ENCODE measurements at places on chromosomes 5 and 9.

GRCh38 chr9:96554801-96555566 is 64.7 kb downstream of the CDC14B start:
- no peak for DNase-seq

- no peak for DNase-seq
These were observed 194.7 kb downstream of the SPATA31D1 start for GRCh38 chr9:82183181-82183860.

GRCh38 chr9:126162611-126163381 is 163.8 kb upstream of the MVB12B start:
- DNase-seq = no peak

- no peak for DNase-seq
These were observed 195.8 kb downstream of the ERCC6L2 start for GRCh38 chr9:96071076-96071814.

DNA sequence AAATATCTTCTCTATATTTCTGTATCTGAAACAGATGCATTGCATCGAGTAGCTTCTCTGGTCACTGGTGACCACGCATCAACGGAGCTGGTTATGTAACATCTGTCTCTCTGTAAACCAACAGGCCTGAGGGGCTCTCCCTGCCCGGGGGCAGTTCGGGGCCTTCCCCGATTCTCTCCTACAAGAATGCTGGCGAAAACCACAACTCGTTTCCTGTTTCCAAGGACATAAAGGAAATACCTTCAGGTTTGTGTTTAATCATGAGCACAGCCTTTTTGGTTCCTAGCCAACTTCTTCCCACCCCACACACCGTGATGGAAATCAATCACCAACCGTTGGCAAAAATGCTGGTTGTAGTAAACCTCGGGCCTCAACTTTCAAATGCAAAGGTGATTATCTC is 25.1 kb downstream of the GDNF start:
- no peak for DNase-seq

GRCh38 chr5:54909911-54910870 is 75.2 kb downstream of the ESM1 start:
- DNase-seq = no peak

- DNase-seq = no peak
These were observed 29.3 kb downstream of the ADAMTS16 start for GRCh38 chr5:5169466-5169865.

- DNase-seq = no peak
These were observed 522.3 kb downstream of the MAT2B start for GRCh38 chr5:164027738-164028137.

GRCh38 chr9:8883321-8883720 is 1083.7 kb upstream of the DMAC1 start:
- no peak for DNase-seq

DNA sequence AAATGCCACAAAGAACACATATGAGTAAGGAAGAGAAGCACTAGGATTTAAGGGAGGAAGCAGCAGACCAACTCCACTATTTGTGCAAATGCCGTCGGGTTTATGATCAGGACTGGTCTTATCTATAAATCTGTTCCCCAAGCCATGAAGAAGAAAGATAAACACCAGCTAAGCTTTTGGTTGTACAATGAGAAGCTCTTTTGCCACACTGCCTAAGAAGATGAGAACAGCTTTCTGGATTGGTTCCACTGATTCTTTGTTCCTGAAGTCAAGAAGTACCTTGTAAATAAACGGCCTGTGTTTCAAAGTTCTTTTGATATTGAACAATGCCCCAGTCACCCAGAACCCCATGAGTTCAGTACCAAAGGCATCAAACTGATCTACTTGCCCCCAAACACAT is 93.9 kb downstream of the RFX3 start:
- DNase-seq = no peak

GRCh38 chr5:149618581-149619248 is 37.4 kb downstream of the ARHGEF37 start:
- DNase-seq = no peak

GRCh38 chr5:107464876-107465275 is 205.9 kb downstream of the EFNA5 start:
- DNase-seq = no peak

DNA sequence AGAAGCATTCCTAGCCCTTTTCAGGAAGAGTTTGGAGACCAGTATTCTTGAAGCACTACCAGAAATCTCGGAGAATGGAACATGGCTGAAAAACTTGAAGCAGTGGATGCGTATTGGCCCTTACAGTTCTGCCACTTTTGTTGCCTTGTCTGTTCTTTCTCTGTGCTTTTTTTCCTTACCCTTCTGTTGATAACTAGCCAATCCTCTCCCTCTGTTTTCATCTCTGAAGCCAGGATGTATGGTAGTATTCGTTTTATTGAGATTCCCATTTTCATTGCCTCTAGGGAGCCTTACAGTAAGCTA is 564 bp upstream of the CCNH start:
- no peak for DNase-seq

DNA sequence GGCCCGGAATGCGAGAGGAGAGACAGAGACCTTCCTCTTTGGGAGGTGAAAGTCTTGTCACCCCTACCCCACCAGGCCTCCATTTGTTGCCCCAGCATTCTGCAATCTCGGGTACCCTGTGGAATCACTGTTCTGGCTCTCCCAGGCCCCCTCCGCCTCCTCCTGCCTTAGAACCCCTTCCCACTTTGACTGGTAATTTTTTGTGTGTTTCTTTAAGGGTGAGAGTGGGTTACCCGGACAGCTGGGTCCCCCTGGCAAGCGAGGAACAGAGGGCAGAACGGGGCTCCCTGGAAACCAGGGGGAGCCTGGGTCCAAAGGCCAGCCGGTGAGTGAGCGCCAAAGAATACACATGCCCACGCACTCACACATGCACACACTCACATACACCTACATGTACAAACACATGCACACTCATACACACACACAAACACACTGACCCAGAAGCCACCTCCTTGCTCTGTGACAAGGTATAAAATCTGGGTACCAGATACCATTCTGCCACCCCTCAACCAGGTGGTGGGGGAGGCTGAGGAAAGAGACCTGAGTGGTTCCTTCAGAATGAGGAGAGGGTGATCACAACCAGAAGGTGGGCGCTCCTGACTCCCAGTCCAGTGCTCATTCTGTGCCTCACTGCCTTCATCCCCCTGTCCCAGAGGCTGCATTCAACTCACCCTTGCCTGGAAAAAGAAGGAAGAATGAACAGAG is 30.9 kb upstream of the ORM1 start:
- no peak for DNase-seq

- no peak for DNase-seq
These were observed 3.9 kb downstream of the SHROOM1 start for GRCh38 chr5:132826424-132827082.

DNA sequence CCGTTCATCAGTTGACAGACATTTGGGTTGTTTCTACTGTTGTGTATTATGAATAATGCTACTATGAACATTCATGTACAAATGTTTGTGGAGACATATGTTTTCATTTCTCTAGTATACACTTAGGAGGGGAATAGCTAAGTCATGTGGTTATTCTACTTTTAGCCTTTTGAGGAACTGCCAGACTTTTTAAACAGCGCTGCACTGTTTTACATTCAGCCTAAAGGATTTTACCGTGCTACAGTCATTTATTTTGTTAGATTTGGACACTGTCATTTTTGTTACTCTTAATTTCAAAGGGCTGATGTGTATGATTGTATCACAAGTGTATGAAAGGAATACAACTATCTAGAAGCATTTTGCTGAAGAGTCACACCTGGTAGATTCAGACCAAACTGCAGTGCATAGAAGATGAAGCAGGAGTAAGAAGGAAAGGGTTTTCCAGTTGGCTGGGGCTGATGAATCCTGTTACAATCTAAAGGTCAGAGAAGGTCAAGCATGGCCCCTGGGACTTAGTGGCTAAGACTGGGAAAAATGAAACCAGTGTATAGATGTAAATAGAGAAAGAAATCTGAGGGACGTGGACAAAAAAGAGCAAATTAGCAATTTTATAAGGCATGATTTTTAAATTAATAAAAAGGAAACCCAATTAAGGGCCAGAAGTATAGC is 509.7 kb downstream of the PSAT1 start:
- DNase-seq = no peak

- no peak for DNase-seq
These were observed 548 bp downstream of the TERT start for GRCh38 chr5:1294206-1294834.

DNA sequence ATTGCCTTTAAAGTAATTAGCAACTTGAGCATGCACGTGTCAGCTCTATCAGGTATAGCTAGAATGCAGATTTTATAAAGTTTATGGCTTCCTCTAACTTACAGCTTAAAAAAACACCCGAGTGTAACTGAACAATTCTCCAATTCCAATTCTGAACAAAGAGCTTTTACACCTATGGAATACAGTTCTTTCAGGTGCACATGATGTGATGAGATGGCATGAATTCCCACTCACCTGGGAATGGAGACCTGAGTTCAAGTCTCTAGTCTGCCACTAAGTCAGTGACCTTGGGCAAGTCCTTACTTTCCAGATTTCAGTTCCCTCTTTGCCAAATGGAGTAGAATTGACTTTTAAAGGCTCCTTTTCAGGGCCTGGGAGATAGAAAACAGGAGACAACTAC is 1.8 kb downstream of the ZFAND5 start:
- DNase-seq = no peak

- DNase-seq = no peak
These were observed 1.0 kb downstream of the NREP start for GRCh38 chr5:111755942-111756381.

- no peak for DNase-seq
These were observed 7.7 kb upstream of the ABO start for GRCh38 chr9:133282464-133283238.

GRCh38 chr5:56802205-56802604 is 13.1 kb upstream of the MAP3K1 start:
- DNase-seq = no peak

DNA sequence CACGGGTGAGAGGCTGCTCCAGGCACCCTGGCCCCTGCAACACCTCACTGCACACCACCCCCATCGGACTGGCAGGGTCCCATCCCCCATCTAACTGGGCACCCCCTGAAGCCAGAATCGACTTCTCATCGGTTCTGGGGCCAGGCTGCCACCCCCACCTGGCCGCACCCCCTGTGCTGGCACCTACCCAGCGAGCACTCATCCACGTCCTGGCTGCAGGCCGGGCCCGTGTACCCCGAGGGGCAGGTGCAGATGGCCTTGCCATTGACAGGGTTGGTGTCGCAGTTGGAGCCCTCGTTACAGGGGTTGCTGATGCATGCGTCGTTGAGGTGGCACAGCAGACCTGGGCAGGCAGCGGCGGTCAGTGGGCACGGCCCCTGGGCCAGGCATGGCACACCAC is 27.9 kb downstream of the NOTCH1 start:
- DNase-seq = no peak

- DNase-seq = no peak
These were observed 91.9 kb downstream of the CEMIP2 start for GRCh38 chr9:71676460-71676859.

- no peak for DNase-seq
These were observed 986.4 kb upstream of the CDH18 start for GRCh38 chr5:20974426-20974825.

- no peak for DNase-seq
These were observed 22.0 kb upstream of the AK3 start for GRCh38 chr9:4762886-4763541.

DNA sequence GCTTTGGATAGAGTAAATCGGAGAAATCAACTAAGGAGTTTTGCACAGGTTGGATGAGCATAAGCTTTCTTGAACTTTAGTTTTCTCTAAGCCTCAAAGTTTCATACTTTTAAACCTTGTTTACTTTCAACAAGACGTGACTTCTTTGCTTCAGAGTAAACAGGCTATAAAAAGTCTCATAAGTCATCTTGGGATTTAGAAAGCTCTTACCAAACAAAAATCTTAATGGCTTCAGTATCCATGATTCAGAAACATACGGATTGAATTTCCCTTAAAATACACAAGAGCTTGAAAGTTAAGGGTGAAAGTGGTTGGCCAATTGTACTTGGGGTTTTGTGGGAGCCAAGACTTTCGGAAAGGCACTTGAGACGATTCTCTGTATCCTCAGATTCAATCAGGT is 270.9 kb upstream of the ANKH start:
- no peak for DNase-seq

- no peak for DNase-seq
These were observed at the start of gene NACC2 for GRCh38 chr9:136095070-136096058. TSS of gene NACC2 (minus strand) at chr9:136095289. CDS start at chr9:136050521, 44,768 bp downstream.

DNA sequence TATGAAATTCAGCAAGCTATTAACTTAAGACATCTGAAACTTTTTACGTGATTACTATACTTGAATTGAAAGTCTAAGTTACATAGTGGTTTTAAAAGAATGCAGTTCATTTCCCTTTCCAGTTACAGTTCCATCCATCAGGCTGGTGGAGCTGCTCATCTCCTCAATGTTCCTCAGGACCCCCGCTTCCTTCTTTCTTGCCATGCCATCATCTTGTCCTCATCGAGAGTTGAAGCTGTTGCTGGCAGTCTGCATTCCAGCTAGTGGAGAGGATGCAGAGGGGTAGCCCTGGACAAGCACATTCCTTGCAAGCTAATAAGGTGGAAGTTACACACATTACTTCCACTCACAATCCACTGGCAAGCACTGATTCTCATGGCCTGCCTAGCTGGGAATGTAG is 8.8 kb upstream of the RNF183 start:
- DNase-seq = no peak

DNA sequence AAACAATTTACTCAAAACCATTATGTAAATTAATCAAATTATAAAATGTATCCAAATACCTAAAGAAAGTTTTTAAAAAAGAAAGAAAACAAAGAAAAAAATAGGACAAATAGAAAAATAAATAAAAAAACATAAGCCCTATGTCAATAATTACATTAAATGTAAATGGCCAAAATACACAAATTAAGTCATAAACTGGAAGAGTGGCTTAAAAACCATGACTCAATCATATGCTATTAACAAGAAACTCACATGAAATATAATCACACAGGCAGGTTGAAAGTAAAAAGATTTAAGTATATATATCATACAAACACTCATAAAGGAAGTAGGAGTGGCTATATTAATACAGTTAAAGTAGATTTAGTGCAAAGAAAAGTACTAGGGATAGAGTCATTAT is 95.3 kb downstream of the PRELID2 start:
- DNase-seq = no peak

GRCh38 chr5:90873033-90873517 is 314.5 kb downstream of the ADGRV1 start:
- no peak for DNase-seq

DNA sequence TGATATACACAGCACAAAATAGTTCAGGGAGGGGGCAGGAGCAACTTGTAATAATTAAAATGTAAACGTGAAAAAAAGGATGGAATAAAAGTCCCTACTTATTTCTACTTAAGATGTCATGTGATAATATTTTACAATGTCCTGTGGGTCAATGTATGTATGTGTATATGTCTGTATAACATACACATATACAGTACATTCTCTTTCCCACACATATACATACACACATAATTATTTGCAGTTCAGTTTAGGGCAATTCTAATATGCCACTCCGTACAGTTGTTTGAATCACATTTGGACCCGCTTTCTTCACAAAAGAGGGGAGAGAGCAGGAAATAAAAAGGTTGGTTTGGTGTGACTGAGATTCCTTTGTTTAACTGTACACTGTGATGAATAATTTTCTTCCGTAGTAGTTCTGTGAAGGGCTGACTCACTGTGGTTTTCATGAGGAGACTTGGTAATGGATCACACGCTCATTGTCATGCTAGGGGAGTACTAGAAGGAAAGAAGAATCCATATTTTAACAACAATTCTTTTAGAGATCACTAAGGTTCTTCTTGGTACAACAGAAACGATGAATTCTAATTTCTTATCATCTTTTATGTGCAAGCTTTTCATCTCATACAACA is 26.2 kb upstream of the ACOT12 start:
- no peak for DNase-seq

Data from cortex of kidney (tissue), 1 donor.